RKO (cell line): ENCODE measurements at places on chromosomes 2 and 18.
A peak's percentile ranks its signal among the peaks of the same experiment; 100 is the strongest.

- no peak for DNase-seq
Observed at GRCh38 chr2:41873102-41874031, 174.5 kb upstream of the PKDCC start.

- no peak for DNase-seq
Observed at GRCh38 chr2:14543284-14543683, 89.2 kb upstream of the LRATD1 start.

DNA sequence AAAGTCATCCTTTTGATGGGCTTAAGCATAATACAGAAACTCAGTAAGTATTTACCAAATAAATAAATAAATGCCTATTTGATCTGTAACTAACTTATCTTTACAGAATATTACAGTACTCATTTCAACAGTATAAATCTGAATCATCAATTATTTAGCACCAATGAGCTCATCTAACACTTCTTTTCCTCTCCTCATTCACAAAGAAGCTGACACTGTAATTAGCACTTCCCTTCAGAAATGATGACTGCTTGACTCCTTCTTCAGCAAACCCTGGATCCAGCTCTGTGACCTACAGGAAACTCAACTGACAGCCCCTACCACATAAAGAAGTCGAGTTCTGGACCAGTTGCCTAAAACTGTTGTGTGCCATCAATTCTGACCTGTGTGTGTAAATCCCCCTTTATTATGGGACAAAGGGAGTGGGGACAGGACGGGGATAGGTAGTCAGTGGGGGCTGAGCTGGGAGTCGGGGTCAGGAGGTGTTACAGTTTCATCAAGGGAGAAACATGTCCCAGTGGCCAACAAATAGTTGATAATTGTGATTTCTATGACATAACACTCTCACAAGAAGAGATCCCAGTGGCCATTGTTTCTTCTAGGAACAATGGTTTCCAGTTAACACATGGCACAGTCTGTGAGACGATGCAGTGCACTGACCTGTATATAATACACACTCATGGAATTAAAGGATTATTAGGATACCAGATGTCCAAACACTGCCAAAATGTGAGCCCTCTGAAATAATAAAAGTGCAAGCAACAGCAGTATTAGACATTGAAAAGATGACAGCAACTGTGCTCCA is 68.7 kb downstream of the STK39 start:
- no peak for DNase-seq

DNA sequence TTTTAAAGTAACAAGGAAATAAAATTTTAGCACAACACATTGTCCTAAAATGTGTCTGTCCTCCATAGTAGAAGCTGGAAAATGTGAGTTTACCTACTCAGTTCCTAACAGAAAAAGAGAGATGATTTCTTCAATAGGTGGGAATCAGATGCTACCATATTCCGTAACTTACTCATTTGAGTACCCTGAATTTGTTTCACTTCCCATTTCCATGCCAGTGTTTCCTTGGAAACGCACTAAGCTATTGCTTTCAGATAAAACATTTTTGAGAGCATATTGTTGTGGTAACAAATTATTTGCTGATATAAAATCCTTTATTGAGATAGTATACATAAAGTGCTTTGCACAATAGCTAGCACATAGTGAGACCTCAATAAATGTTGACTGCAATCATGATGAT is 137.5 kb upstream of the BARD1 start:
- DNase-seq: no peak

- no peak for DNase-seq
Observed at GRCh38 chr2:216838151-216838550, 21.7 kb downstream of the TNP1 start.

DNA sequence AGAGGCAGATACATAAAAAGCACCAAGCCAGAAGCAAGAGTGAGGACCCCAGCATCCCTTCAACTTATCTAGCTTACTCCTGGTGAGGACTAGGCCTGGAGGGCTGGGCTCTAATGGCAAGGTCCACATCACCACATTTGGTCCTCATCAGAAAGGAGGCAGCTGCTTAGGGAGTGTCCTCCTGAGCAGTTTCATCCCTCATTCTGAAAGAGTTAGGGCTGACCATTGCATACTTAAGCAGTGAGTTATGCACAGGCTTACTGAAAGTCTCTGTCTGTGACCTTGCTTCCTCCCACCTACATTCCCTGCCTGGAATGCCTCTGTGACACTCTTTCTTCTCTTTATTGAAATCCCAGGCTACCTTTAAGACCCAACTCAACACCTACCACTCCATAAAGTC is 301.8 kb upstream of the ACVR2A start:
- no peak for DNase-seq

GRCh38 chr2:172555272-172555521 is 693 bp upstream of the PDK1 start:
- no peak for DNase-seq

GRCh38 chr2:171271971-171272436 is 111.3 kb upstream of the TLK1 start:
- DNase-seq: peak; percentile 73

GRCh38 chr2:77649856-77650255 is 127.7 kb upstream of the LRRTM4 start:
- DNase-seq: no peak

- DNase-seq: no peak
Observed at GRCh38 chr2:54420524-54421172, 35.5 kb upstream of the SPTBN1 start.

- no peak for DNase-seq
Observed at GRCh38 chr2:165390875-165391274, 78.6 kb upstream of the CSRNP3 start.

DNA sequence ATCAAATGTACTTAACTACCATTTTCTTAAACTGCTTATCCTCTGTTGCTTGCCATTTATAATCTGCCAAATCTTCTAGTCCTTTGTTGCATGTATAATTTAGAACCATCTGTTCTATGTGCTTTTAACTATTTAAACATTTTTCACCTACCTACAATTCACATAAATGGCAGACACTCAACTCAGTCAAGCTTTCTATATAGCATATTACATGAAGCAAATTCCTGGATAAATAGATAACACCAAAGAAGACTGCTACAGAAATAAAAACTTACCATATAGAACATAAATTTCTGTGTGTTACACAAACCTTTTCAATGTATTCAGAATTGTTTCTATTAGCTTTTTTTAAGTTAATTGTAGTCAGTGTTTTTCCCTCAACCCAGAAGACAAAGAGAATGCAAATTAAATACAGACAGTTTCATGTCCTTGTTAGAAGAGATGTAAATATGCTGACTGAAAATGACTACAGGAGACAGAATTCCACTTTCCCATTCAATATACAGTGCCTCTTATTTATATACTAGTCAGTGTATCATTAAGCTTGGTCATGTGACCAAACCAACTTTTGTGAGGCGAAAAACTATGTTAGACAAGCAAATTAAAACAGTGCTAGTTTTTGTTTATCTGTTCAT is 2.6 kb downstream of the BAZ2B start:
- DNase-seq: peak; percentile 82

DNA sequence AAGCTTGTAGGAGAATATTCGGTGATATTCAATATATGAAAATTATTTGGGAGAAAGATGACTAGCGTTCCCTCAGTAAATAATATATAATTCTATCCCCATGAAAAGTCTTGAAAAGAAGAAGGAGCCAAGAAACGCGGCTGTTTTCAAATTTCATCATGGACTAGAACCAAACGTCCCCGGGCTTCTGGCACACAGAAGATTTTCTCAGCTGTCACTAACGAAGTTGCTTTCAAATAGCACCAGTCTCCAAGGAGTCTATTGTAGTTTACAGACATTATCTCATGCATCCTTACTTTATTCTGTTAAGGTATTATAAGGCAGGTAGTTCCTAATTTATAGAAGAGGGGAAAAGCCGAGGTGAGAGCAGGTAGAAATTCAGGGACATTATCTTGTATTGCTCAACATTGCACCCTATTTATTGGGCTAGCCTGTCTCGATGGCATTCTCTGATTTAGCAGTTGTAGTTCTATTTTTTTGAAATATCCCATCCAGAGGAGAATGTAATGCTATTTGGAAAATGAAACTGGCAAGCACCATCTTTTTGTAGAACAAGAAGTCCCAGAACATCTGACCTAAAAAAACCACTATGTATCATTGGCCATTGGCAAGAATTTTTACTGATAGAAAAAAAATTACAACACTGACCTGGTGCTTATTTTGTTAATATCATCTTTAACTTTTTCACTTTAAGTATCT is 198.1 kb upstream of the RASGRP3 start:
- no peak for DNase-seq

- no peak for DNase-seq
Observed at GRCh38 chr18:8717011-8717770, 11.8 kb downstream of the MTCL1 start.

DNA sequence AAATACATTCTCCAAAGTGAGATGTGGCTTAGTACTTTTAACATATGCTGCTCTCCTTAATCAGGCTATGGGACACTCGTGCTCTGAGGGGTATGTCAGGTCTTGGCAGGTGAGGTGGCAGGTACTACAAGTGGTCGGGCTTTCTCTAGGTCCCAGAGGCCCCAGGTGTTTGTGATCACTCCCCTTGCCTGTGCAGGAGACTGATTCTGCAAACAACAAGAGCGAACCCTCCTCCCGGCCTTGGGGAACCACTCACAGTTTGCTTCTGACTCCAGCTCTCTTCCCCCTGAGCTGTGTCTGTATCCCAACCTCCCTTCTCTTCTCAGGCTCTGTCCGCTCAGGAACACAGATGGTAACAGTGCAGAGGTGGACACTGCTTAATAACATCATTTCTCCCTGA is 48.1 kb downstream of the ATOH8 start:
- no peak for DNase-seq

DNA sequence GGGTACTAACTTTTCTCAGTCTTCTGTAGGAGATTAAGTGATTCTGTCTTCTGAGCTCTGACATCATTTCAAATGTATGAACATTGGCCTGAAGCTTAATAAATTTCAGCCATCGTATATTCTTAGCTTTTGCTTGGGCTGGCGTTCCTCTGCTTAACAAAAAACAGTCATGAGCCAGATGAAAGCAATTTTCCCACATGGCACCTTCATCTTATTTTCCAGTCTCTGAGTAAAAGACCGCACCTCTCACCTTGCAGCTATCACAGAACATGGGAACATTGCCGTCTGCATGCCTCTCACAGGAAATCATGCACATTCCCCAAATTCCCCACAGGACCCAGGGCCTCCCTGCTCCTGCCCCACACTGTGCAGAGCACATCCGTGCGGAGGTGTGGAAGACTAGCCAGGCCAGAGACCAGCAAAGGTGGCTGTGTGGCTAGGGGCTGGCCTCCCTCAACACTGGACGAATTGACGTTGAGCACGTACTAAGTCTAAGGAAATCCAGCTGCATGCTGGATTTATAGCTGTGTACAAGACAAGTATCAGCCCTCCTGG is 531.8 kb upstream of the ID2 start:
- DNase-seq: no peak

GRCh38 chr2:209663139-209663538 is 108.5 kb upstream of the UNC80 start:
- DNase-seq: peak; percentile 42
